ENCODE measurements at places on chromosomes 2 and 18.

GRCh38 chr18:31199190-31199769 lies 36.6 kb upstream of the DSC1 start:
- no peak for DNase-seq

DNA sequence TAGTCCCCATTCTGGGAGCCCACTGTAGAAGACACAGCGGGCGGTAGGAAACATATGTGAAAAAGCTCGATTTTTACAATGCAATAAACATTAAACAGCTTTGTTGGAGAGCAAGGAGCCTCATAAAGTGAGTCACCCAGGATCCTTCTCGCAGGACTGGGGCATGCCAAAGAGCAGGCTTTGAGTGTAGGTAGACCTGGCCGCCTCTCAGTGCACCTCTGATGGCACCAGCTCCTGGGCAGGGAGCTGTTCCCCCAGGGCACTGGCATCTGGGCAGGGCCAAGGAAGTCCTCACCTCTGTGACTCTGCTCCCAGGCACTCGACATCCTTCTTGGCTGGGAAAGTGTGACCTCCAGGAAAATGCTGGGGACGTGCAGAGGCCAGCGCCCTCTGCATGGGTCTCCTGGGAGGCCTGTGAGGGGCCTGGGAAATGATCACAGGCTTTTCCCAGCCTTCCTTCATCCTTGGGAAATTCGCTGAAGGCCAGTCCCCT lies 94.2 kb downstream of the POLR1A start:
- DNase-seq: no peak

- no peak for DNase-seq
Measured at GRCh38 chr2:72084584-72084976, 63.1 kb downstream of the CYP26B1 start.

- DNase-seq: no peak
Measured at GRCh38 chr2:37471994-37472393, 127.6 kb downstream of the QPCT start.

DNA sequence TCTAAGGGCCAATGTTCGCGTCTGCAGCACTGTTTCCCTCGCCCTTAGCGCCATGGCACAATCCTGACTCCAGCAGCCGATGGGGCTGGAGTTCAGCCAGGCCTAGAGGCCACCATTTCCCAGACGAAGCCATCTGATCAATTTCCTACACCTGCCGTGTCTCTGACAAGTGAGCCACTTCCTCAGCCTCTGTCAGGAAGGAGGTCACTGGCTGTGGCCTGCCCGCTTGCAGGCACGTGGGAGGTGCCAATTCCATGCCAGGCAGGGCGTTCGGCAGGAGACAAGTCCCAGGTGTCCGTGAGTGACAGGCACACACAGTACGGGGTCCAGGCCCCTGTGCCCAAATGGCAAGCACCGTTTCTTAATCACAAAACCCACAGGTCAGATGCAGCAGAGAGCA lies 234.5 kb downstream of the TWIST2 start:
- DNase-seq: no peak

DNA sequence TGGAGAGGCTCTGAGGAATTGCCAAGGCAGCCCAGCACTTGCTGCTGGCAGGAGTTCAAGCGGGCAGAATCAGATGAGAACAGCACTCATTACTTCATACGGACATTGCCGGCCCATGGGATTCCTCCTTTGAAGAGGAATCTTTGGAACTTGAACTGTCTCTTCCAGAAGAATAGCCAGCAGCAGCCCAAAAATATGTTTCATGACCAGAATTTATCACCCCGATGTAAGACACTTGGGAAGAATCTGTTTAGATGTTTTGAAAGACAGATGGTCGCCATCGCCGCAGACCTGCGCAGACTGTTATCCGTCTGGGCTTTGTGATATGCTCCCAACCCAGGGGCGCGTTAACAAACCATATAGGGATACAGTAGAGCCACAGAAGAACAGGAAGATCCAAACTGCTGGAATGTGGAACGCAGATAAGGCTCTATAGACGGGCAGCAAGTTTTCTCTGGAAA lies 3.7 kb upstream of the ADI1 start:
- no peak for DNase-seq

GRCh38 chr2:107721586-107721985 lies 105.1 kb upstream of the RGPD4 start:
- DNase-seq: no peak

DNA sequence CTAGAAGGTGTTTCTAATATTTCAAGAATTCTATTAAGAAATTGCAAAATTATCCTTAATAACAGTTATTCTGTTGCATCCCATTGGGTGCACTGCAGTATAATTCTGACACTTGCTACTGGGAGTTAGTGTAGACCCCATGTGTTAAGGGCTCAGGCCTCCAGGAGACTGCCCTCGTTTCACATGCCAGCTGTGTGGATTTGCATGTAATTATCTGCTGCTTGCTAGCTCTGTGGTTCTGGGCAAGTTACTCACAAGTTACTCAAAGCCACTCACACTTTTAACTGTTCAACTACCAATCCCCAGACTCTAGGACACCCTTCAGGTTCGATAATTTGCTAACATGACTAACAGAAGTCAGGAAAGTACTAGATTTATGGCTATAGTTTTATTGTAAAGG lies 38.6 kb downstream of the ST6GAL2 start:
- DNase-seq: no peak

DNA sequence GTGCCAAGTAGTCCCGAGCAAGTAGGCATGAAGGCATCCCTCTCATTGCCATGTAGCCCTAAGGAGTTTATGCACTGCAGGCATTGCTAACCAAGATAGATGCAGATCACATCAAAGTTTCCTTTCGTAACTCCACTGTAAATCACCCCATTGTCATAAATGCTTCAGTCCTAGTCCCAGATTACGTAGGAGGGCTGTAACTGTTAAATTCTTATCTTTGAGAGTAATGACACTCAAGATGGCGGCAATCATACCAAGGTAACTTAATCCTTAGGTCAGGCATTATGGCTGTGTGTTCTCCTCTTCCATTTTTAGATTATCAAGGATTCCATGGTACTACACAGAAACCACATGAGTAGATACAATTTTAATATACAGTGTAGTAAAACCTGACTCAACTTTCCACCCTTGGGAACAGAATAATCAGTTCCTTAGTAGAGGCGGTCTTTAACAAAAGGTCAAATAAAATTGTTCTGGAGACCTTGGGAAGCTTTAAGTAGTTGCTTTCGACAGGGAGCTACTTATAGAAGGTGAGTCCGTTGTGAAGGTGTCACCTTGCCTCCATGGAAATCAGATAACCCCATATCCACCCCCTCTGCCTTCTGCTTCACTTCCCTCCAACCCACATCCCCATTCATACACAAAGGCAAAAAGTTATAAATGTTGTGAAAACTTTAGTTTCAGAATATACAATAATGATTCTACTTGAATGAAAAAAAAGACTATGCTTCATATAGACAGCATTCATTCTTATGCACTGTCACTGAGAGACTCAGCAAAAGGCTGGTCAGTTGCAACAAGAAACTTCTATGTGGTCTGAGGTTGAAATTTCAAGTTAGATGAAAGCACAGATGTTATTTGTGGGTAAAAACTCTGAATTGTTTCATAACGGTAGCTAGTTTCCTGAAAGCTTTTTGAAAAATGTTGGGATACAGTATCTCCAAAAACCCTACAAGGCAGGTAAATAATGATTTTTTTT lies 64.8 kb upstream of the GALNT5 start:
- no peak for DNase-seq

DNA sequence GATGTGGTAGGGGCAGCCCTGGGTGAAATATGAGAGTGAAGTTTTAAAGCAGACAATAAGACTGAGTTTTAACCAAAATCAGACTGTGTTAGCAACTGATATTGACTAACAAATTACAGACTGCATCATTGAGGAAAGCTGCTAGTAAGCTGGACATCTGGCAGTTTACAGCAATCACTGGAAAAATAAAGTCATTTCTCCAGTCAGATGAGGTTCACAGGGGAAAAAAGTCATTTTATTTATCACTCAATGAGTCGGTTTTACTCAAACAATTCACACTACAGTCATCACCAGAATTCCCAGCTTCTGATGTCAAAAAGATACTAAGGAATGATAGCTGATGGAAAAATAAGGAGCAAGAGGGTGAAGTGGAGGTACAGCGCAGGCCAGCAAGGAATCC lies 10.5 kb upstream of the TMEM177 start:
- no peak for DNase-seq

- no peak for DNase-seq
Measured at GRCh38 chr2:139293992-139294548, 513.9 kb upstream of the NXPH2 start.

DNA sequence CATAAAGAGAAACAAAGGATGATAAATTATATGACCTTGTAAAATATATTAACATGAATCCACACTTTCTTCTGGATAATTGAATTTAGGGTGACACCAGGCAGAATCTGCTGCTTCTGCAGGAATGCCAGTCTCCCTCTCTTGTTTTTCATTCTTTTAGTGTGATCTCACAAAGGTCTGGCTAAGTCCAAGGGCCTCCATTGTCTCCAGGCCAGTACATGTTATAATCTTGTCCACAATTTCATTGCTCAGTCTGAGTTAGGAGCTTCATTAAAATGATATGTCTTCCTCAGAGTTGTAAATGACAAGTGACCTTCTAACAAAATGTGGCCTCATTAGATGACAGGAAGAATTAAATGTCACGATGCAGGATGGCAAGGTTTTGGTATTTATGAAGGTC lies 110.2 kb downstream of the APOB start:
- DNase-seq: no peak

GRCh38 chr2:16262526-16263178 lies 322.3 kb downstream of the MYCN start:
- DNase-seq: no peak

GRCh38 chr2:181627545-181627944 lies 29.4 kb downstream of the CERKL start:
- DNase-seq: no peak

GRCh38 chr2:178863856-178864620 lies 56.8 kb upstream of the TTN start:
- no peak for DNase-seq

GRCh38 chr2:146721486-146721885 lies 1123.3 kb upstream of the ACVR2A start:
- no peak for DNase-seq

GRCh38 chr2:120953066-120953756 lies 217.5 kb downstream of the GLI2 start:
- DNase-seq: no peak

DNA sequence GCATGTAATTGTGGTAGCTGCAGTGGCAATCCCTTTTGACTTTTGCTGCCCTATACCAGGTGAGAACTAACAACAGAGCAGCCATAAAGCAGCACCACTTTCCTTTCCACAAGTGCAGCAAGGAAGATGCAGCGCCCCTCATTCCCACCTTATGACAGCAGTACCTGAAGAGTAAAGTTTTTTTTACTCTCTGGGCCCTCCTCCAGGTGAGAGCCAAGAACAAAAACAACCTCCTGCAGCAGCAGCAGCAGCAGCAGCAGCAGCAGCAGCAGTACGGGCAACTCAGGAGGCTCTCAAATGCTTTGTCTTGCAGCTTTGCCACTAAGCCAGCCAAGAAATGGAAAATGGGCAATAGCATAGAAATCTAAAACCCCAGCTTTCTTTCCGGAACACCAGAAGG lies 397.5 kb downstream of the FIGN start:
- DNase-seq: no peak

- no peak for DNase-seq
Measured at GRCh38 chr2:141968433-141968832, 162.4 kb downstream of the LRP1B start.

DNA sequence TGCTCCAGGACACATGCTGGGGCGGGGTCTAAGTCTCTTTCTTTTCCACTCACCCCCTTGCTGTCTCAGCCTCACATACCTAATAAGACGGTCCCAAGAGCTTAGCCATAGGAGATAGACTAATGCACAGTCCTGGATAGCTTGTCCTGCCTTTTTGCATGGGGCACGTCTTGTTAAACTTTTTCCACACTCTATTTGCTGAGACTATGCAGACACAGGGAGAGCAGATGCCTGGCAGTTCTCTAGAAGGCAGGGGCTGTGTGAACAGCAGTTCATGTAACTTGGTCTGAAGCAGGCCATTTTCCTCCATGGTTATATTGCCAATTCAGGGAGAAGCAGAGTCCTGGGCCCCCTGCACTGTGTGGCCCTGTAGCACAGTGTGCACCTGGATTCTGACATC lies 142.1 kb downstream of the SEPTIN10 start:
- DNase-seq: no peak

DNA sequence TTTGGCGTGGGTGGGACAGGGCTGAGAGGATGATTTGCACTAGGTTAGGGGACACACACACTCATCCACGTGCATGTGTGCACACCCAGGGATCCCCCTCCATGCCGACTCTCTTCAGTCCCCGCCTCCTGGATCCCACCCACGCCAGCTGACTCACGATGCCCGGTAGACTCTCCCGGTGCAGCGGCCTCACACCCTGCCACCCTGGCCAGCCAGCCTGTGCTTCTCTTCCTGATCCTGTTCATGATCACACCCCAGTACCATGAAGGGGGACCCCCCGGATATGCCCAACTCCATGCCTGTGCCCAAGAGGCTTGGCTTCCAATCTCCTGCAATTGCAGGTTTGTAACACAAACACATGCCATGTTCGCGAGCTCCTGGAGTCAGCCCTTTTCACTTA lies 157.8 kb upstream of the HDAC4 start:
- DNase-seq: no peak

DNA sequence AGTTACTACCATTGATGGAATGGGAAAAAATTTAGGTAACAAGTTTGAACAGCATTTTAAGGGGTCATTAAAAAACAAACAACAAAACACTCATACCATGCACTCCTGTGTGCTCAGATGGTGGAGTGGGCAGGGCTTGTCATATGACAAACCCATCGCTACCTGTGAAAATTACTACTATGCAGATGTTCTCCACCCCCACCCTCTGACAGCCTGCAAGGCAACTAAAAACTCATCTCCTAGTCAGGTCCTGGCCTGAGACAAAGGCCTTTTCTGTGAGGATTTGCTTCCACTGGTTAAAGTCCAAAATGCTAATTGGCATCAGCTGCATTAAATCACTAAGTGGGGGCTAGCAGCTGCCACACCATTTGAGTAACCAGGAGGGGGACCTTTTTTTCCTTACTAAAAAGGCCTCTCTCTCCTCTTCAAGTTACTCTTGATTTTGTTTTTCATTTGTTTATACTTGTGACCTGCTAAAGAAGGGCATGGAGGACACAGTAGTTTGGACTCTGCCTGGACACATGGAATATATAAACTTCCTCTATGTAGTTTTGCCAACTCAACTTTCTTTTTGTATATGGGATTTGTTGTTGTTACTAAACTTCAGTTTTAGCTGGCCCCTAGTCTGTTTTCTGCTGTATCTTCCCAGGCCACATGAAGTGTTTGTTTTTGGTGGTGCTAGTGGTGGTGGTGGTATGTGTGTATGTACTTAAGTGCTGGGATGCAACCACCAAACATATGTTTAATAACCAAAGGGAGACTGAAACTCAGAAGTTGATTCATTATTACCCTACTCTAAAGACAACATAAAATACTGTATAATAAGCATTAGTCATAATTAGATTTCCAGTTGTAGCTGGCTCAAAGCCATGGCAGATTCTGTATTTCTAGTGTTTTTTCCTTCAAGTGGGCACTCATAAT lies 121.3 kb downstream of the MAP4K4 start:
- DNase-seq: no peak

- DNase-seq: no peak
Measured at GRCh38 chr18:34990597-34990996, 50.6 kb upstream of the MAPRE2 start.

Data from germinal center (tissue), 1 donor.